EL (cell line): ENCODE measurements at places on chromosomes 7 and 10.
A peak's percentile ranks its signal among the peaks of the same experiment; 100 is the strongest.

- DNase-seq = no peak
Measured at GRCh38 chr7:103810112-103810744, 179.2 kb downstream of the RELN start.

DNA sequence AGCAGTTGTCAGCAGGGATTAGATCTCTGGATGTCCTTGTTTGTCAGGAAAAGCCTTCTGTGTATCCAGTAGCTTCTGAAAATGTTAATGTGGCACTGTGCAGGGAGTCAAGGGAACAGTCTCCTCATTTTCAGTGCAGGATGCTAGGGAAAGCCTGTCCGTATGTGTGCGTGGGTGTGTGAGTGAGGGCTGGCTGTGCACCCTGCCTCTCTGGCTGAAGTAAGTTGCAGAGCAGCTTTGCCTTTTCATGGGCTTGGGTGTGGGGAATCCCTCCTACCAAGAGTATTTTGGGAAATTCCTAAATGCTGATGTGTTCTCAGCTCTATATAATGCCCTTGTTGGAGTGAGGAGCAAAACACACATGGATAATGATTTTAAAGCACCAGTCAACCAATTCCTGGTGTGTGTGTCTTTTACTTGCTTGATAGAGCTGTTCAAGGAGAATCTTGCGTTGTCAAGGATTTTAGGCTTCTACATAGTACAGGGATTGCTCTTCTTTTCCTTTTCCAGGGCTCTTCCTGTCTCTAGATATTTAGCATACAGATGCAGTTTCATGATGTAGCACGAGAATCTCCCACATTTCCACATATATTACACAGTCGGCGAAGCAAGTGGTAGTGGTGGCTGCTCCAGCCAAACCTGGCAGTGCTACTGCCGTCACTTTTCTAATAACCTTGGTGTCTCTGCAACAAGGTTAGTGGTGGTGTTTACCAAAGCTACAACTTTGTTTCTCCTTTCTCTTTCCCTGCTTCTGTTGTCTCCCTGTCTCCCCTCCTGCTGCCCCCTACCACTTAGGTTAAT lies 92.8 kb downstream of the MCU start:
- peak; percentile 89 for DNase-seq

DNA sequence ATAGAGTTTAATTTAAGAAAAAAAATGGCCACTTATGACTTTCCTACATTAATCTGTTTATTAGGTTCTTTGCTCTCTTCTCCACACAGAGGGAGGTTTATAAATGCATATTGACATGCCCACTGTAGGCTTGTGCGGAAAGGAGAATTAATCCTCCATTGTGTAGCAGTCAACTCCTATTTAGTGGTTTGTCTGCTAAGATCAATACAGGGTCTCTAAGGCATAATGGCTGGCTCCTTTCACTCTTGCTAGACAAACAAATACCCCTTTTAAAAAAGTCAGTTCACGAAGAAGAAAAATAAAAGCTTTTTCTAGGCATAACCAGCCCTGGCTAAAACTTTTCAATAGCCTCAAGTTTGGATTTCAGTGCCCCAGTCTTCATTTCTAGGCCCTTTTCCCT lies 141.6 kb downstream of the TSPAN12 start:
- no peak for DNase-seq

DNA sequence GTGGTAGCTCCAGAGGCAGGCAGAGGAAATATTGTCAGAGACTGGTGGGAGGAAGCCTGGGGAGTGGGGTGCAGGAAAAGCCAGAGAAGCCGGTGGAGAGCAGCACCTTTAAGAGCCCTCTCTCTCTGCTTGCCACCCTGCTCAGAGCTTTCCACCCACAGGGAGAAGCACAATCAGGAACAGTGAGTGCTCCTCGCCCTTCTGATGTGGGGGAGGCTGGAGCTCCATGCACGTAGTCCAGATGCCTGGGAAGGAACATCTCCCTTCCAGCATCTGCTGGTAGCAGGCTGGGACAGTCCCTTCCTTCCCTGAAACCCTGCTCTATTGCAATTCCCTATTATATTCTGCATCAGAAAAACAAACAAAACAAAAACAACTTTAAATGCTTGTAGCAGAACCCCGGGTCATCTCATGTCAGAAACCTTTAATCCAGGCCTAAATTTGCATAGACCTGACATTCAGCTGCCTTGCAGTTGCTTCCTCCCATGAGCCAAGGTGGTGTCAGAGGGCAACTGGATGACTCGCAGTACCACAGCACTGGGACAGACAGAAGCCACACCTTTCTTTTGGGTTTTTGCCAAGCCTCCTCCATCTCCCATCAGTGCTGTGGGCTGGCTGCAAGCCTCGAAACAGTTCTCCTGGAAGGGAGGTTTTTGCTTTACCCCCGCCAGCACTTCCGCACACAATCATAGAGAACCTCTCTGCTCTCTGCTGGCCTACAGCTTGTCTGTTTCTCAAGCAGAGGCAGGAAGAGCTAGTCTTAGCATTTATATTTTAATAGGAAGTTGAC lies 13.1 kb downstream of the AVPI1 start:
- DNase-seq = peak; percentile 78
